Left renal cortex interstitium (tissue), 4 donors: ENCODE measurements at places on chromosomes 1 and 21. TPM values are rescaled to one million over a fixed set of nuclear protein-coding genes. Genes with fewer than 3 reads are reported as not detected.

MIXL1 gene
- 0.32 TPM for polyA plus RNA-seq

PRAMEF20 gene
- not detected for polyA plus RNA-seq

DNA sequence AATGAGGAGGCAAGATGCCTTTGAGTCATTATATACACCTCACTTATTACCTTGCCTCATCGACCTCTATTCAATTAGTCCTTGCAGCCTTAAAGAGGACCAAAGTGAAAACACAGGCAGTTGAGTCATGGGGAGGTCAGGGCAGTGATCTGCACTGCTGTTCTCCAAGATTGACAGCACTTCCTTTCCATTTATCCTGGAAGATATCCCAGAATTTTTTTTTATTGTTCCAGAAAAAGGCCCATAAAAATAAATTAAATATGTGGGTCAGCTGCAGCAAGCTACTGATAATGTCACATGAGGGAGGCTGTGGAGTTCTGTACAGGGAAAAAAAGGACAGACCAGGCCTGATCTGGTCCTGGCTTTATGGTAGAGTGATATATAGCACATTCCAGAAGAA, 33.2 kb upstream of the CDC42BPA start:
- DNase-seq, result no peak

GRCh38 chr1:233163696-233164095, 131.8 kb downstream of the PCNX2 start:
- no peak for DNase-seq
